ENCODE measurements at places on chromosomes 2 and 18. TPM values are rescaled to one million over a fixed set of nuclear protein-coding genes. Genes with fewer than 3 reads are reported as not detected.

The GPR35 gene
- 1.7 TPM for polyA plus RNA-seq

The POMC gene
- 1.5 TPM for polyA plus RNA-seq

The RIT2 gene
- not detected for polyA plus RNA-seq

The CRYBA2 gene
- not detected for polyA plus RNA-seq

The CAPN14 gene
- polyA plus RNA-seq = 0.20 TPM

The BCL2 gene
- polyA plus RNA-seq = 10.9 TPM

The C18orf32 gene
- polyA plus RNA-seq = 22.3 TPM

The ITPRIPL1 gene
- 5.3 TPM for polyA plus RNA-seq

DNA sequence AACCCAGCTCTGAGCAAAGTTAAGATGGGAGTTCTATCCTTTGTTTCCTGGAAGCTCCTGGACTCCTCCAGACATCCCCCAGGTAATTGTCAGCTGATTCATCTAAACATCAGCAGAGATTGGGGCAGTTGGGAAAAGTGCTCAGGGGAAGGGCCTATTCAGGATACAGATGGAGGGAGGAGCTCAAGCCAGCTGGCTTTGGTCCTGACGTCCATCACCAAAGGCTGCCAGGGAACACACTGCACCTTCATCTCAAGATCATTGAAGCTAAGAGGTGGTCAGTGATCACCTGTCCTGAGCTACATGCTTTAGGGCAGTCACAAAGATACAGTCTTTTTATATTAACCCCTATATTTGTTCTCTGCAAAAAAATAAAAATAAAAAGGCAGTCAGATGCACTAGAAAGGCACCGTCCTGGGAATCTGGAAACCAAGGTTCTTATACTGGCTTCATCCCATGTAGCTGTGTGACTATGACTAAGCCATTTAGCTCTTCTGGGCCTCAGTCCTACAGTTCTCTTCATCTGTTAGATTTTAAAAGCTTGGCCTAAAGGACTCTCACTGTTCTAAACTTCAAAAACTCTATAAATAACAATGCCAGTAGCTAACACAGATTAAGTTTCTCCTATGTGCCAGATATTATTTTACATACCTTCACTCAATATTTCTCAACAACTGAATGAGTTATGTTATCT is 446.5 kb downstream of the BCL11A start:
- DNase-seq = no peak

DNA sequence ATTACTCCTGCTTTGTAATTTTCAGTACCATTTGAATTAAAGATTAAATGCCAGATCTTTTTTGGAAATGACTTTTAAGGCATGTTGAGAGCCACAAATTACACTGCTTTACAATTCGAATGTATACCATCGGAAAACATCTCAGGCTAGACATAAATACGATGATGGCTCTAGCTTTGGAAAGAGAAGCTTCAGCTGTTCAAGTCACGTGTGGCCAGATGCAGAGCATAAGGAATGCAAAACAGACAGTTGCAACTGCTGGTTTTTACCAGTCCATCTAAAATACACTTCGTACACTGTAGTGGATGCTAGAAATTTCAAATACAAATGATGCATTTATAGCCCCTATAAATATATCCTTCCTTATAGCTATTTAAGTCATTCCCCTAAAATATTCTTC is 8.0 kb downstream of the ZNF516 start:
- DNase-seq = no peak

- DNase-seq = no peak
These were observed 8.5 kb downstream of the SEC11C start for GRCh38 chr18:59148192-59148591.

DNA sequence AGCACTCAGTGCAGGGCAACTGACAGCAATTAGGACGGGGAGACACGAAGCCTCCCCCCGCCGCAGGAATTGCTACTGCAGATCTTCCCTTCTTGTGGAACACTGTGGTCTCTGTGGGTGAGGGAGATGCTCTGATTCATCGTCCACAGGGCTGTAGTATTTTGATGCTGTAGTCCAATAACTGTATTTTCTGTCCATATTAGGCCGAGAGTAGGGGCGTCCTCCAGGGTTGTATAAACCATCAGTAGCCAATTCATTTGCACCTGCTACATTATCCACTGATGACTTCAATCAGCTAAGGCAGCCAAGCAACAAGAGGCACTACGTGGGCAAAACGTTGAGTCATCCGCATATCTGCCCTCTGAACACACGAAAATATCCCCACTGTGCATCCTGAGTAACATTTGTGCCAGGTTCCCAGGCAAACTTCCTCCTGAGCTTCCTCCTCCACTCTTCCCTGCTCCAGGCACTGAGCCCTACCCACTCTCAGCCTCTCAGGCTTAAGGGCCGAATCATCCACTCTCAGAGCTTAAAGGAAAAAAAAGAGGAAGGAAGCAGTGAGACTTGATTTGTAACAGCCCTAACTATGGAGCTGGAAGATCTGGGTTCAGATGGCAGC is 62.1 kb downstream of the LBH start:
- DNase-seq = peak; percentile 44

DNA sequence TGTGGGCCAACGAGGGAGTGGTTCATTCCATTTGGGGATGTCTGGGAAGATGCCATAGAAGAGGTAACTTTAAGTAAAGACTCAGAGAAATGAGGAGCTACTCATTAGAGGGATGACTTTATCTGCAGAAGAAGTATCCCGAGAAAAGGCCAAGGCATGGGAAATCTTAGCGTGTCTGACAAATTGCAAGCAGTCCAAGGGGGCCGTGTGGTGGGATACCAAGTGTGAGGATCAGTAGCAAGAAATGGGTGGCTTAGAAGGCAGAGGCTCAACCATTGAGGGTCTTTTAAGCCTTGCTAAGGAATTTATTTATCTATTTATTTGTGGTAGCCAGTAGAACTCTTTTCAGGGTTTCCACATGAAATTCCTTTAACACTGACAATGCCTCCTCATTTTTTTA is 436.4 kb downstream of the RNF144A start:
- DNase-seq = no peak

- DNase-seq = no peak
These were observed 41.2 kb downstream of the SP100 start for GRCh38 chr2:230457073-230457768.

GRCh38 chr2:8576525-8577167 is 105.2 kb upstream of the ID2 start:
- no peak for DNase-seq

DNA sequence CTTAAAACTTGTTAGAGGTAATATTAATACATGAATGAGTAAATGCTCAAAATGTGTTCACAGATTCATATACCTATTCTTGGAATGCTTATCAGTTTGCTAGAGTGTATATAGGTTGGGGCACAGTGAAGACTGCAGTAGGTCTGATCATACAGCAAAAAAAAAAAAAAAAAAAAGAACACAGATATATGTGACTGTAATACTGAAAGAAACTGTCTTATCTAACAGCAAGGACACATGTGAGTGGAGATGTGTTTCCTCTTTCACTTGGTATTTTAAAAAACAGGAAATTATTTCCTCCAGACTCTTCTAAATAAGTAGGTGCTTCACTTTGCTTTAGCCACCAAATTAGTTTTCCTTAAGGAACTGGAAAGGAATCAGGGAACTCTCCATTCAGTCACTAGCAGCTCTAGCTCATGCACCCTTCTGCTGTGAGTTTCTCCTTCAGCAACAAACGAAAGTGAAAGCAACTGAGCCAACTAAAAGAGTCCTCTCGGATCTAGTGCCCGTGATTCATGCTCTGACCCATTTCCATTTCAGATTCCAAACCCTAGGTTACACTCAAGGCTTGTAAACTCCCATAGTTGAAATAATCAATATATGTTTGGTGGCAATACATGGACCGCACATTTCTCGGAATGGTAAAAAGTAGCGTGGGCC is 98.5 kb downstream of the DSEL start:
- DNase-seq = no peak

GRCh38 chr2:160505256-160505655 is 11.6 kb upstream of the RBMS1 start:
- DNase-seq = no peak

DNA sequence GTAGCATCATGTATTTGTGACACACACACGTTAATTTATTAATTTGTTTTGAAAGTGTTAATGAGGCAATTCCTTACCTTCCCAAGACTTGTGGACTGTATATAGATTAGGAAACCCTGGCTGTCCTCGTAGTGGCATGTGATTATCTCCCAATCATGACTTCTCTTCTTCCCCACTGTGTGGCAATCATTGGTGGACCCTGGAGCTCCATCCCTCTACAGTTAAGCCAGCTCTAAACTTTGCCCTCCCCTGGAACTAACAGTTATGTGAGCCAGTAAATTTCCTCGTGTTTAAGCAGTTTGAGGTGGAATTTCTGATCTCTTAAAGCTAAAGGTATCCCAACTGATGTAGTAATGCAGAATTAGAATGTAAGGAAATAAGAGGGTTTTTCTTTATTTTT is 22.0 kb downstream of the GALNT1 start:
- DNase-seq = no peak

DNA sequence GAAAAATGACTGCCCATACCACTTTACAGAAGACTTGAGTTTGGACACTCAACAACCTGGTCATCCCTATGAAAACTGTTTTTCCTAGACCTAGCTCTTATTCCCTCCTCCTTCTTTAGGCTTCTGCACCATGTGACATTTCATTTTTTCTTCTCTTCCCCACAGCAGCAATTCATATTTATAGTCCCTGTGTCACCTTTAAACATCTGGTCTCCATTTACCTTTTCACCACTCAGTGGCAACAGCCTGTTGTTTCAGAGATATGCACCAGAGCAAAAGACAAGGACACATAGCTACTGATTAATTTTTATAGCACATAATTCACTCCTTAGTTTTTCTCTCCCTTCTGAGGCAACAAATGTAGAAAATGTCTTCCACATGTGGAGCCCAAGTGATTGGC is 118.7 kb downstream of the RIT2 start:
- DNase-seq = no peak

DNA sequence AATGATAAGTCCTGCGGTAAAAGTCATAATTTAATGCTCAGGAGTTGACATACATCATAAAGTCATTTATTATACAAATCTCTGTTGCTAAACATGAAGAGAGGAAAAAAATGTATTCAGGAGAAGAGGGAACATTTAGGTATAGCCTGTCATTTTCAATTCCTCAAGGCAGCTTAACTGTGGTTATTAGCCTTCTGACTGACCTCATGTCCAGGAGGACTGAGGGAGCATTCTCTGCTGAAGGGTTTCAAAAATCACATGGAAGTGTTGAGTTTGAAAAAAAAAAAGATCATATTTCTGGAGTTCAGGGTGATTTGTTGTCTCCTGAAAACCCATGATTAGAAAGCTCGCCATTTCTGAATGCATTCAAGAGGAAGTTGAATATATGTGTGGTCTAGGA is 1371.1 kb upstream of the LRRTM1 start:
- no peak for DNase-seq

DNA sequence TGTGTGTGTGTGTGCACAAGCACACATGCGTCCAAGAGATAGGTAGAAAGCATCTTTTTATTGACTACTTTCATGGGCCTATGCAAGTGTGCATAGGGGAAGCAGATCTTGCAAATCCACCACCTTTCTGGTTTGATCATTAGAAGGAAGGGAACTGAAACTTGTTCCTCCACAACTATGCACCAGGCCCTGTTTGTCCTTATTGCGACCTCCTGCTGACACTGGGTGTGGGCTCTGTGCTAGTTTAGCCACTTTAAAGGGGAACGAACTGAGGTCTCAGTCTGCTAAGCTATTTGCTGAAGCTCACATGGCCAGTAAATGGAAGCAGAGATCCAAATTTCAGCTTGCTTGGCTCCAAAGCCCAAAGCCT is 32.1 kb upstream of the INSIG2 start:
- DNase-seq = no peak

GRCh38 chr2:208183972-208184705 is 5.7 kb downstream of the C2orf80 start:
- no peak for DNase-seq

- no peak for DNase-seq
These were observed 220.1 kb upstream of the NXPH2 start for GRCh38 chr2:139000131-139000785.

DNA sequence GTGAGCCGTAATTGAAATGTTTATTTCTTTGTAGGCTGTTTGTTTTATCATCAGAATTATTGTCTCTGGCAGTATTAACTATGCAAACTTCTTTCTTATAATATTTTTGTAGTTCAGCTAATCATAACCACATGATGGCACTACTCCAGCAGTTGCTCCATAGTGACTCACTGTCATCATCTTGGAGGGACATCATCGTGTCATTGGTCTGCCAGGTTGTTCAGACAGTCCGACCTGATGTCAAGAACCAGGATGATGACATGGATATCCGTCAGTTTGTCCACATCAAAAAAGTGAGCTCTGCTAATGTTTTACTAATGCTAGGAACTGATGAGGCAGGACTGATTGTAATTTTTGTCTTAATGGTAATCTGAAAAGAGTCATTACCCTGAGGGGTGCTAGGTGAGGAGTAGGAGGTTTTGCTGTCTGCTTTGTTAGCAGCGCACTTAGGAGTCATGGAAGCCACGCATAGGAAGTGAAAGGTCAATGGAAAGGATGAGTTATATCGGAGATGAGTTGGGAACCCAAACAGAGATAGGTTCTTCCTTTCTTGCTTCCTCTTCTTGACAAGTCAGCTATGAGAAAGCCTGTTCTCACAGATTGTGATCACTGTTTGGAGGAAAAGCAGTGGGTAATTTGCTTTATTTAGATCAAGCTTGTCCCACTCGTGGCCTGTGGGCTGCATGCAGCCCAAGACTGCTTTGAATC is 49.2 kb downstream of the PIKFYVE start:
- no peak for DNase-seq

Measured in left lung (tissue), 14 donors.